ENCODE measurements at places on chromosomes 2 and 18.

DNA sequence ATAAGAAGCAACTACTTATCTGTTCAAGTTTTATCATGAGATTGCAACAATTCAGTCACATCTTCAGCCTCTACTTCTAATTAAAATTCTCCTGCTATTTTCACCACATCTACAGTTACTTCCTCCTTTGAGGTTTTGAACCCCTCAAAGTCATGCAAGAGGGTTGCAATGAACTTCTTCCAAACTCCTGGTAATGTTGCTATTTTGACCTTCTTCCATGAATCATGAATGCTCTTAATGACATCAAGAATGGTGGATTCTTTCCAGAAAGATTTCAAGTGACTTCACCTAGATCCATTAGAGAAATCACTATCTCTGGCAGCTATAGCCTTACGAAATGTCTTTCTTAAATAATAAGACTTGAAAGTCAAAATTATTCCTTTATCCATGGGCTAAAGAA is 1052.8 kb upstream of the NRXN1 start:
- DNase-seq: no peak

DNA sequence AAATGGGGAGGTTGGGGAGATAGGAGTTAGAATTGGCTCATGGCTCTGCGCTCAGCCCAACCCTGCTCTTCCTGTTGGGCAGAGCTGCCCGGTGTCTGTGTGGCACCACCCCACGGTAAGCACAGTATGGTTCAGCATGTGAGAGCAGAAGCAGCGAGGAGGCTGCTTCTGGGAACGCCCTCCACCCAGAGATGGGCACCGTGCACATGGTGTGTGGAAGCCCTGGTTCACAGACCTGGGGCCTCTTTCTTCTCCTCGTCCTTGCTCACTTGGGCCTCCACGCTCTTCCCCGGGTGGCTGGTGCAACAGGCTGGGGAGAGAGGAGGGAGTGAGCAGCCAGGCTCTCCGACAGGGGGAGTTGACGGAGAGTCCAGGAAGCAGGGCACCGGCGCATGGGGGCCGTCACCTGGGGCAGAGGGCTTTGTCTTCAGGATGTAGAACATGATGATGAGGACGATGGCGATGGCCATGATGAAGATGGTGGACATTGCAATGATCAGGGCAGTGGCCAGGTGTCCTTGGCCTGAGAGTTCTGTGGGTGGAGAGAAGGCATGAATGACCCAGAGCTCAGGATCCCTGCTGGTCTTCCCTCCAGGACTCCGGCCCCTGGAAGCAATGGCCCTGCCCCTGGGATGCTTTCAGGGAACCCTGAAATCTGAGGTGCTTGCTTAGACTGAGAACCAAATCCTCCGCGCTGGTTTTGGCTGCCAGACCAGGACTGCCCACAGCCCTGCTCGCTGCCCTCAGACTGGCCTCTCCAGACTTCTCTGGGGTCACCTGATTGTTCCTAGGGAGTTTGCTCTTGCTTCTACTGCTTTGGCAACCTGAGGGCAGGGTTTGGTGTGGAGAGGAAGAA is 78.3 kb downstream of the EDAR start:
- no peak for DNase-seq

DNA sequence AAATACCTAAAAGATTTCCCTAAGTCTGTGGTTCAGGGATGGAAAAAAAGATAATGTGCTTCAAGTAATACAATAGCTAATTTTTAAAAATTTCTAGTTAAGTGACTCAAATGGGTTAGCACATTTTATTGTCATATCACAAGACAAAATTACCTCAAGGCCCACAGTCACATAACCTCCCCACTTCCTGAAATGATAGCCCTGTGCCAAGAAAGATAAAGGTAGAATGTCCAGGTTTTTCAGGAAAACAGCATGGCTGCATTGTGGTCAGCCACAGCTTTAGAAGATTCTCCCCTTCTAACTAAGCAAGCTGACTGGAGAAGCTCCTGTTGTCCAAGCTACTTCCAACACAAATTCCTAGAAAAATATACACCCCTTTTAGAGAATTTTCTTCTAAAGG is 127.1 kb upstream of the SLC35G4 start:
- no peak for DNase-seq

DNA sequence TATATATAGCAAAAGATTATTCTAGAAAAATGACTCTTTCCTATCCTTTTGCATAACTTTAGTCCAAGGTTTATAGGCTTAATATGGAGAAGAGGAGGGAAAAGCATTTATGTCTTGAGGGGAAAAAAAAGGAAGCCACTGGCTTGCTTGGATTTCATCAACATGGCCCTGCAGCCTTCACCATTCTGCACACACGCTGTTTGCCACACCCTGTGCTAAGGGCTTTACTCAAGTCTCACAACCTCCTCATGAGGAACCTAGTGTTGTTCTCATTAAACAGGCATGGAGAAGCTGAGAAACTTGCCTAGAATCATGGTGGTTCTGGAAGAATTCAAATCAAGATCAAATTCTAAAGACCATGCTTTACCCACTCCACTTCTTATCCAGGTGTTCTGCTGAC is 117.3 kb upstream of the TTC39C start:
- no peak for DNase-seq

GRCh38 chr18:30328839-30329238 is 713.7 kb downstream of the DSC3 start:
- no peak for DNase-seq

DNA sequence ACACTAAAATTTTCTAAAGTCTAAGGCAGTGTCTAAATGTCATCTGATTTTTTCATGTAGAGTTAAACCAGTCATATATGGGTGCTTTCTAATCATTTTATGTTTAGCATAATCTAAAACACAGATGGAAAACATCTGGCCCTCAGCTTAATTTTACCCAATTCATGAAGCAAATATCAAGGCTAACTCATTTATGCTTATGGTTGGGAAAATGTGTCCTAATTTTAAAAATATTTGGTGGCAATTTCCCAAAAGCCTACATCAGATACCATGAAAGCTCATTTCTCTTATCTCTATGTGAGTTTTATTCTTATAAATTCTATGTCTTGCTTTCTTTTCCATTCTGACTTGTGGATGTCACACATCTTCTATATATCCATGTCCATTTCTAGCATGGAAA is 7.2 kb downstream of the SP5 start:
- DNase-seq: no peak

GRCh38 chr18:23380001-23380550 is 73.0 kb upstream of the RIOK3 start:
- no peak for DNase-seq

DNA sequence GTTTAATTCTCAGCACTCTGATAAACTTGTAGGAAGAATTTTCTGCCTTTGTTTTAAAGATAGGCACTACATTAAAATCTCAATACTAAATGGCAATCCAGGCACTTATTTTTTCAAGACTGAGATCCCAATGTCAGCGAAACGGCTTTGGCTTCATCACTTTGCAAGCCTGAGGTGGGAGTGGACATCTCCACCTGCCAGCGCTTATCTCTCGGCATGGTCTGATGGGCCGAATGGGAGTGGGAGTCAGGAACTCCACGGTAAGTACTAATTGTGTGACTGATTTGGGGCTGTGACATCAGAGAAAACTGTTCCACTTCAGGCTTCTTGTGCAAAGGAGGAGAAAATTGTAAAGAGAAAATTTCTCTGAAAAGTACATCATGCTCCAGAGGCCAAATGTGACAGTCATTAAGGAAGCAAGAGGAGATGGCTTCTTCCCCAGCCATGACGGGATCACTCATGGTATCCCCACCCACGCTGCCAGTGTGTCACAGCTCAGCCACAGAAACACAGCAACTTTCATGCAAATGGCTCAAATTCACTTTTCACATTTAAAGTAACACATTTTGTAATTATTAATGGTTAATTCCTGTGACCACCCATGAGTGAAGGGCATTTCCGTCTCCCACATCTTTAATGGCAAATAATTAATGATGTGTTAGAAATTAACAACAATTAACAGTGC is 385.5 kb upstream of the HNRNPA3 start:
- DNase-seq: no peak

DNA sequence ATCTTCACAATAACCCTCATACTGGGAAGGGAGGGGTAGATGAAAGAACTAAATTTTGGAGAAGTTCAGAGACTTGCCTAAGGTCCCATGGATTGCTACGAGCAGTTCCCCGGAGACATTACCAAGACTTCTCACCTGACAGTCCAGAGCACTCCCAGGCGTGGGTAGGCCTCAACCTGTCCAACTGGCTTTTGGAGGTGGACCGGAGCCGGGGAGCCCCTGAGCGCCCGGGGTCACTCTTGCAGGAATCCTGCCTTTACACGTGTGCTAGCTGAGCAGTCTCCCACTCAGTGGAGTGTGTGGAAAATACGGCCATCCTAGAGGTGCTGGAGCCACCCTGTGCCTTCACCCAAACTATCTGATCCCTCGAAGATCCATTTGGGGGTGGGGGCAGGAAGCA is 8.0 kb downstream of the POMC start:
- no peak for DNase-seq

DNA sequence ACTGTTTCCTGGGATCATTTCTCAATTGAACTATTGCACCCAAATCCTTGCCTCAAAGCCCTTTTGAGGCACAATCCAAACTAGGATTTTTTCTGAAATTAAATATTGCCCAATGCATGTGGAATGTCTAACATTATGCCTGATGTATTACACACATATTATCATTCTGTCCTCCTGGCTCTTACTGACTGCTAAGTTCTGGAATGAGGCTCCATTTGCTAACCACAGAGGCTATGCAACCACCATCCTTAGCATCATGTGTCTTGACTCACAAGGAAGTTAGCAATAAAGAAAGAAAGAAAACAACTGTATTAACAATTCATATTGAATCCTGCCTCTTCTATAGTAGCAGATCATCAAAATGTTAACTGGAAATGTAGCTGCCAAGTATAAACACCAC is 1142.7 kb downstream of the CNTNAP5 start:
- DNase-seq: no peak

DNA sequence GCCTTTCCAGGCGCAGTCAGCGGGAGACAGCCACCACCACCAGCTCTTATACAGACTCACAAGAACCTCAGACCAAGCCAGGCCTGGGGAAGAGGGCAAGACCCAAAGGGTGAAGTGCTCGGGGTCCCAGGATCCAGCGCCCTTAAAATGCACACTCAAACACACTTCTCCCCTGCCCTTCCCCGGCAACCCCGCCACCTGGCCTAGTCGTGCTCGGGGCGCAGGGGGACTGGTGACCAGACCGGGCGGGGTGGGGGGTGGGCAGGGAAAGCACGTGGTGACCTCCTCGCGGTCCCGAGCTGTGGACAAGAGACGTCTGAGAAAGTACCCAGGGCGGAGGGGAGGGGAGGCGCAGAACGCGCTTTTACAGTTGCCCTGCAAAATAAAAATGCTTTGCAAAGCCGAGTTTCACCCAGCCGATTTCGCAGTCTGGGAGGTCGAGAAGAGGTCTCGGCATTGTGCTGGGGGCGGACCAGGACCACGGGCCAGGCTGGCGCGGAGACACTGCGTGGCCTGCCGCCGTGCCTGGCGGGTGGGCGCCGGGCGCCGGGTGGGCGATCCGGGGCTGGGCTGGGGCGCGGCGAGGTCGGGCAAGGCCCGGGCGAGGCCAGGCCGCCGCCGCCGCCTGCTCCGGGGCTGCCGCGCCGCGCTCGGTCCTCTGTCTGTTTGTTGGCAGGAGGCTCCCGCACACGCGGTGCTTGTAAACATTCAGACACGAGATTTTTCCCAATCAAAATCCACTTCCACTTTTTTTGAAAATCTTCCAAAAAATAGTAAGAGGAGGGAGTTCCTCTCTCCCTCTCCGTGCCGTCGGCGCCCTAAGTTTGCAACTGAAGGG is 2.0 kb downstream of the BCL11A start:
- no peak for DNase-seq

DNA sequence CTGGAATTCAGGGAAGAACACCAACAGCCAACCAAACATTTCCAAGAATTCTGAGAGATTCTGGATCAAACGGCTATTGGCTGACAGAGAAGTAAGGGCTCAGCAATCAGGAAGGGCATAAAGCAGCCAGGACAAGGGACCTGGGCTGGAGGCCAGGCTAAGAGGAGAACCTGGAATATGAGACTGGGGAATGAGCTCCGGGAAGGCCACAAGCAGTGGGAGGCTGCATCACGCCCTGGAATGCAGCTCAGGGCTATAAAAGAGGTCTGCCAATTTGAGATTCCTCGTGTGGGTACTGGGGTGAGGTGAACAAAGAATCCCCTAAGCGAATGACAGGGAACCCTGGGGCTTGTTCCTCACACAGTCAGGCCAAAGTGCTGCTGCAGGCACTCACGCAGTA is 60.4 kb downstream of the ANO7 start:
- no peak for DNase-seq

DNA sequence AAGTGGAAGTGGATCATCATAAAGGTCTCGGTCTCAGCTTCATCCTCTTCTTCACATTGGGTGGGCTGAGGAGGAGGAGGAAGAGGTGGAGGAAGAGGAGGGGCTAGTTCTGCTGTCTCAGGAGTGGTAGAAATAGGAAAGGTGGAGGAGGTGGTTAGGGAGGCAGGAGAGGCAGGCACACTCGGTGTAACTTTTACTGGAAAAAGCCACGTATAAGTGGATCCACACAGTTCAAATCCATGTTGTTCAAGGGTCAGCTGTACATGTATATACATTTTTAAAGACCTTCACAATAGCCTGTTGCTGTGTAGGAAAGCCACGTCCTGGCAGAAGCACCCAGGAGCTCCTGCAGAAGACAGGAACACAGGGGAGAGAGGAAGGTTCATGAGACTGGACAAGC is 110.3 kb upstream of the RAB12 start:
- DNase-seq: no peak

- DNase-seq: no peak
Observed at GRCh38 chr2:182406221-182406620, 20.6 kb downstream of the PDE1A start.

DNA sequence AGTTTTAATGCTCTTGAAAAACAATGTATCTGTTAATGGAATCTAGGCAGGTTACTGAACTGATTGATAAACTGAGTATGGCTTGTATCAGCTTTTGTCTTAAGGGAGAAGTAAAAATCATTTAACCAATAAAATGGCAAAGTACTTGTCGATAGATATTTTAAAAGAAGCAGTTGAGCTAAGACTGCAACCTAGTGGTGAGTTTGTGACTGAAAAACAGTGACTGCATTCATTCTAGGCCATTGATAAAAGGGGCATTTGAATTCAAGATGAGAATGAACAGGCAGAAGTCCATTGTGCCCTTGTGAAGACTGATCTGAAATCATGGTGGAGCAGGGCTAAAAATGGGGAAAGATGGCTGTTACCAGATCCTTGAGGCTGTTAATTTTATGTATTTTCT is 59.4 kb upstream of the MSTN start:
- no peak for DNase-seq

All from uterus (tissue), 4 donors.